ENCODE measurements at places on chromosomes 5 and 9.
A peak's percentile ranks its signal among the peaks of the same experiment; 100 is the strongest.

DNA sequence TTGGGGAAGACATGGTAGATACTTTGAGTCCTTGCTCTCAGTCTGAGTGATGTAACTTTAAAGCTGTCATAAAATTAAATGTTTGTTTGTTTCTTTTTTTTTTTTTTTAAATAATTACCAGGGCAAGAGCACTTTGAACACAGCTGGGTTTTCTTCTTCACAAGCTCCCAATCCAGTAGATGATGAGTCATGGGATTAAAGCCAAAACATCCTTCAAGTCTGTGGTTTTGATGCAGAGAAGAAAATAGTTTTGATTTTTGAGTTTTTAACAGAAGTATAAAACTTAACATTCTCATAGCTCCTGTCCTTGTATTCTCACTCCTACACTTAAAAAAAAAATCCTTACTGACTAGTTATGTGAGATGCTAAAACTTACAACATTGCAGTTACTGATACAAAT lies 34.8 kb upstream of the IL31RA start:
- peak; percentile 72 for DNase-seq

- DNase-seq: no peak
Observed at GRCh38 chr5:103228061-103228460, 30.5 kb upstream of the MACIR start.

GRCh38 chr5:123359454-123360200 lies 63.6 kb downstream of the CEP120 start:
- DNase-seq: no peak

DNA sequence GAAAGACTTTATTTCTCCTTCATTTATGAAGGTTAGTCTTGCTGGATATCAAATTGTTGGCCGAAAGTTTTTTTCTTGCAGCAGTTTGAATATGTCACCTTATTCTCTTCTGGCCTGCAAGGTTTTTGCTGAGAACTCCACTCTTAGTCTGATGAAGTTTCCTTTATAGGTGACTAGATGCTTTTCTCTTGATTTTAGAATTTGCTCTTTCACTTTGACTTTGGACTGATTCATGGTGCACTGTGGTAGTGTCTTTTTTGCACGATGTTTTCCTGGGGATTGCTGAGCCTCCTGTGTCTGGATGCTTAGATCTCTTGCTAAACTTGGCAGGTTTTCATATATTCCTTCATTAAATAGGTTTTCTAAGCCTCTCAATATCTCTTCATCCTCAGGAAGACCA lies 12.4 kb downstream of the AHRR start:
- no peak for DNase-seq

DNA sequence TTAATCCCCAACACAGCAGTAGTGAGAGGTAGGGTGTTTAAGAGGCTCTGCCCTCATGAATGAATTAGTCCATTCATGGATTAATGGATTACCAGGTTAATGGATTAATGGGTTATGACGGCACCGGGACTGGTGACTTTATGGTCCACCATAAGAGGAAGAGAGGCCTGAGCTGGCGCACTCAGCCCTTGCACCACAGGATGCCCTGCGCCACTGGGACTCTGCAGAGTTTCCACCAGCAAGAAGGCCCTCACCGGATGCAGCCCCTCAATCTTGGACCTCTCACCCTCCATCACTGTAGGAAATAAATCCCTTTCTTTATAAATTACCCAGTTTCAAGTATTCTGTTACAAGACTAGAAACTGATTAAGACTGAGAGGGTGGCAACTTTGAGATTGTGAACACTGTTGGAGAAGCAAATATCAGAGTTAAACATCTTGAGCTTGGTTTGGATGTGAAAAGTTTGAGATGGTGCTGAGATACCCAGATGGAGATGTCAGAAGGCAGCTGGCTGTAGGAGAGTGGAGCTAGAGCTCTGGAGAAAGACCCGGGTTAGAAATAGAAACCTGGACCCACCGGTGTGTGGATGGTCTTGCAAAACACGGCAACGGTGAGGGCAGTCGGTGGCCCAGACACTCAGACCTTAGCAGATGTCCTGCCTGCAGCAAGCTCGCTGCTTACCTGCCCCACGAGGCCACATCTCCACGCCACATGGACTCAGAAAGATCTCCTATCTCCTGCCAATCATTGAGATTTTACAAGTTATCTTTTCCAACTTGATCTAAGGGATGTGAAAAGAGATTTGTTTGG lies 98.8 kb downstream of the HSD17B3 start:
- no peak for DNase-seq

- DNase-seq: peak; percentile 40
Observed at GRCh38 chr9:100492952-100493351, 20.0 kb downstream of the TMEFF1 start.

- no peak for DNase-seq
Observed at GRCh38 chr9:20552874-20553557, 69.3 kb downstream of the MLLT3 start.

GRCh38 chr5:160467555-160468362 lies 46.1 kb downstream of the PTTG1 start:
- peak; percentile 71 for DNase-seq

GRCh38 chr5:174145091-174145490 lies 99.6 kb downstream of the NSG2 start:
- DNase-seq: no peak

DNA sequence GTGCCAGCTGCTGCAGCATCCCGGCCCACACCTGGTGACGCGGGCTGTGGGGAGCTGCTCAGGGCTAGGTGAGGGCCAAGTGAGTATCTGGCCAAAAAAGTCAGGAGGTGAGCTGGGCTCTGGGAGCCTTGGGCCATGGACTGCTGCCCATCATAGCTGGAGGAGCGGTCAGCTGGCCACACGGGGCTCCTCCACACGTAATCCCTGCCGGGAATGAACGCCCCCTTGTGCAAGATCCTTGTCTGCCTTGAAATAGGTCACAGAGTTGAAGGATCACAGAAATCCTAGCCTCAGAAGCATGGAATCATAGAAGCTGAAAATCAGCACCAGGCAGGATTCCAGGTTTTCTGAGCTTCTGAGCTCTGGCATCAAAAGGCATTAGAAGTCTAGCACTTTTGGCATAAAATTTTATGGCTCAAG lies 16.8 kb upstream of the COL27A1 start:
- no peak for DNase-seq

DNA sequence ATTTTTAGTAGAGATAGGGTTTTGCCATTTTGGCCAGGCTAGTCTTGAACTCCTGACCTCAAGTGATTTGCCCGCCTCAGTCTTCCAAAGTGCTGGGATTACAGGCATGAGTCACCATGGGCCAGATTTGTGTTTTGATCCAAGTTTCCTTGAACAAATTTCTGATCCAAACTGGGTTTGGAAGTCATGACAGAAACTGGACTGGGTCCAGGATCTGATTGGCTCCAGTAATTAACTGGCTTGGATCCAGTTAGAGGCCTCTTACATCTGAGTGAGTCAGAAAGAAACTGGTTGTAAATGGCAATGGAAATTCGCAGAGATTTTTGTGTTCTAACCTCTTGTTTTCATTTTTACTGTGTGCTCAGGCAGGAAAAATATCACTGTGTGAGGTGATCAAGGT lies 141.6 kb downstream of the SLC25A46 start:
- peak; percentile 25 for DNase-seq

GRCh38 chr5:138805096-138805495 lies 51.9 kb downstream of the CTNNA1 start:
- no peak for DNase-seq

DNA sequence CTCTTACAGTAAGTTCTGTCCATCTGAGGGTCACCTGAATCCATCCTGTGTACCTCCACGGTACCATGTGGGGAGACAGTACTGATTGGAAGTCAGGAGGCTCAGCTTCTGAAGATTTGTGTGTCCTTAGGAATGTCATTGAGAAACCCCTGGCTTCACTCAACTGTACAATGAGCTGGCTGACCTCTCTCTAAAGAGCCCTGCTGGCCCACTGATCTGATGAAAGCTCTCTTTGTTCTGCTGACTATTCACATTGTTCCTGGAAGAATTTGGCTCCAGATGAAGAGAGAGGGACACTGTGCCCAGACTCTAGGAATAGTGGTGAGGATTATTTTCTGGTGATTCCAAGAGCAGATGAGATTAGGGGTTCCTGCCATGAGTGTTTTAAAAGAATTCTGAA lies 141.2 kb downstream of the LURAP1L start:
- no peak for DNase-seq

GRCh38 chr5:82287625-82288024 lies 9.5 kb upstream of the RPS23 start:
- no peak for DNase-seq

GRCh38 chr9:21510806-21511205 lies 28.7 kb upstream of the IFNE start:
- DNase-seq: no peak

DNA sequence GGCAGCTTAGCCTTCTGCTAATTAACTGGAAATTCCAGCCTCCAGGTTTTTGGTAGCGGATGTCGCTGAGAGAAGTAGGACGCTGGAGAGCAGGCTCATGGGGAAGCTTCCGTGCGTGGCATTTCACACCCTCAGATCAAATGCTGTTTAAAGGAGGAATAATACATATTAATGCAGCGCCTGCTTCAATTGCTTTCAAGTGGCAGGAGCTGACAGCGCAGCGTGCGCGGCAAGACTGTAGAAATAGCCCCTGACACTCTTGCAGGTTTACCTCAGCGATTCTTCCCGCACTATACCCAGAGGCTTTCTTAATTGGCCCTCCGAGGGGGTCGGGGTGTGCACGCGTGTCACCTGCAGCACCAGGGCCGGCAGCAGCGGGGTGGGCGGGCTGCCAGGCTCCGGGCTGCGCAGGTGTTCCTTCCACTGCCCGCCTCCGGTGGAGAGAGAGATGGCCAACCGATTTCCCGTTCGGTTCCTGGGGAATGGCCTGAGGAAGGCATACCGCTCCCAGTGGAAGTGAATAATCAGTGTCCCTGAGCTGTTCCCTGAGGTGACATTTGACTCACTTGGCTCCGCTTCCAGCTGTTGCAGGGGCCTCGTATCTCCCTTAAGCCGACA lies 427.9 kb downstream of the KCTD16 start:
- DNase-seq: no peak

GRCh38 chr9:20255052-20255451 lies 367.2 kb downstream of the MLLT3 start:
- DNase-seq: no peak

GRCh38 chr5:169682026-169682425 lies 45.0 kb downstream of the DOCK2 start:
- no peak for DNase-seq
